ELF-1 (cell line): ENCODE measurements at places on chromosomes 1 and 21.

GRCh38 chr1:96236156-96236739 is 485.3 kb upstream of the PTBP2 start:
- no peak for DNase-seq

- DNase-seq: no peak
Observed at GRCh38 chr1:108211014-108211413, 10.9 kb upstream of the SLC25A24 start.

GRCh38 chr1:168082008-168082876 is 54.5 kb downstream of the GPR161 start:
- DNase-seq: peak; percentile 89

GRCh38 chr1:37177230-37177864 is 143.0 kb upstream of the GRIK3 start:
- peak; percentile 59 for DNase-seq

DNA sequence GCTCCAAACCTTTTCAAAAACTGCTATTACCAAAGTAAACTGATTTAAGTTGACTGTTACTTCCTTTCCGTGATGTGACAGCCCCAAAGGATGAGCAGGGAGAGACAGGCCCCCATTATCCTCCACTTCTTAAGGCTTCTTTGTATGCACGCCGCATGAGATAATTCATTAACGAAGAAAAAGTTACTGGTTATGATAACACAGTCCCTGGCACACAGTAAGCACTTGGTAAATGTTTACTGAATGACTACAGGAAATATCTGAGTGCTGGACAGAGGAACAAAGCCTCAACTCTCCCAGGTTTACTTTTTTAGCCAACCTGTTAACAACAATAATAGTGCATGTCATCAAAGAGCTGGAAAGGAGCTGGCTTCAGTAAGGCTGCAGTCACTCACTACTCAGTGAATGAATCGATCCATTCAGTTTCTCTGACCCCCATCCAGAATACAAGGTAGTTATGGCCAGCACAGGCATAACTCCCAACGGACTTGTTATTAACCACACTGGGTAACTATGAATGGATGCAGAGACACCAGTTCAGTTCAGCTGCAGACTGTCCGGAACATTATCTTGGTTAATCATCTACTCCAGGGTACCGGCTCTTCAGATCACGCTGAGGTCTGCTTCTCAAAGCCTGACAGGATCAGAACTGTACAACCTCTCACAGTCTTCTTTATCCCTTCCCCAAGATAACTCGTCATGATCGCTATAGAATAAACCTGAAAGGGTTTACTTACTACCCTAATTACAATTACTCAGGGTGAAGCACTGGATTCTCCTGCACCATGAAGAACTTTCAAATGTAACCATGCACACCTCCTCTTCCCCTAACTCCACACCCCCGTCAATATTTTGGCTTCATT is 58.3 kb downstream of the TGFBR3 start:
- no peak for DNase-seq

DNA sequence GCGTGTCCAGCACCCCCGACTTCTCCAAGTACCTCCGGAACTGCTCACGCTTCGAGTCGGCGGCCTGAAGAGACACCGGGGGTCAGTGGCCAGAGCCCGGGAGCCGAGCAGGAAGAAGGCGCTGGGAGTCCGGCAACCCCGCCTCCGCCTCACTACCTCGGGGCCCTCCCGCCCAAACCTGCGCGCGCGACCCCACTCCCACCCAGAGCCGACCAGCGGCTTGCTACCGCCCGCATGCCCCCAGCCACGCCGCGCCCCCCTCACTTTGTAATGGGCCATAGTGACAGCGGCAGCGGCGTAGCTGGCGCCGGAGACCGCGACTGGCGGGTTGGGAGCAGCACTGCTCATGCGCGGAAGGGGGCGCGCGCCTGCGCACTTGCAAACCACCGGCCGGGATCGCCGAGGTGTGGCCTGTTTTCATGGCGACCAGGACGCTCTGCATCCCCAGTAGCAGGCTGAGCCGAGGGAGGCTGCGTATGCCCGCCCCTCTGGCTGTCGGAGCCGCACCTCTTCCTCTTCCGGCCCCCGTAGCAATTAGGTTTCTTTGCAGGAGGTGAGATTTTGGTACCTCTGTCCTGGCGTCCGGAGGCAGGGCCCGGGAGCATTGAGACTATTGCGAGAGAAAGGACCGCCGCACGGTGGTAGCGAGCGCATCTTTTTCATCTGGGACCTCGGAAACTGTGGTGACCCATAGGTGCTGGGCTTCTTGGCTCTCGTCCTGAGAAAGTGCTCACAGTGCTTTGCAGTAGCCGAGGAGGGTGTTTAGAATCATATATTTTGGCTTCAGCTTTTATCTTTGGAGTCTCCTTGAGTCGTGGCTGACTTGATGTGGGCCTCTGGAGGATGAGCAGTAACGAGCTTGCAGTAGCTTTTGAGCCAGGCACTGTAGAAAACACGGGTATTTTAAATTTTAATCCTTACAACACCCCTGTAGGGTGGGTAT is at the start of gene MYCBP:
MYCBP (minus strand) TSS at position 322 of the 943 bp plus-strand sequence; CDS start at position 279, 43 bp downstream.
- peak; percentile 98 for DNase-seq

GRCh38 chr21:39503123-39503762 is 51.5 kb downstream of the SH3BGR start:
- DNase-seq: no peak

GRCh38 chr1:20597650-20598049 is 8.8 kb downstream of the CDA start:
- DNase-seq: no peak

DNA sequence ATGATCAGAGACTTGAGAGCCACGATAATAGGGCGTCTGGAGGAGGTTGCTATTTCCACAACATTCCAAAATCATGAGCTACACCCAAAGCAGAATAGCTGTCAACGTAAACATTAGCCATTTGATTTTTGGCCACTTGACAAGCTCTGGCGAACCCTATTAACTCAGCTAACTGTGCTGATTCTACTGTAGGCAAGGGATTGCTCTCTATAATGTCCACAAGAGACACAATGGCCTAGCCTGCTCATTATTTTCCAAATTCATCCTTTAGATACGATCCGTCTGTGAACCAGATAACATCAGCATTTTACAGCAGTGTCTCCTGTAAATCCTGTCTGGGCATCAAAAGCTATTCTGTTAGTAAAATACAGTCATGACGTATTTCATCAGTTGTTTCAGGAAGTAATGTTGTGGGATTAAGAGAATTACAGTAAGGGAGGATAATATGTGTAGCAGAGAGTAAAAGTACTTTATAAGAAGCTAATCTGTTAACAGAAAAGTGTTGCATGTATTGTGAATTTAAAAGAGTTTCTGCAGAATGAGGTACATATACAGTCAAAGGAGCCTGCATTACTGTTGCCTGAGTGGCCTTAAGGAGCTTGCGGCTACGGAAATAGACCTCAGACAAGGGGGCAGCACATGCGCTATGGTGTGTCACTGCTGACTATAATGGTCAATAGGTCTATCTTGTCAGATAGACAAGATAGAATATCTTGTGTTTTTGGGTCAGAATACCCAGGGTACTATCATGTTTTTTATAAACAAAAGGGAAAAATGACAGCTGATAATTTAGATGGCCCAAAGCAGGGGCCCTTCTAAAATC is 44.9 kb upstream of the TINAGL1 start:
- DNase-seq: no peak

DNA sequence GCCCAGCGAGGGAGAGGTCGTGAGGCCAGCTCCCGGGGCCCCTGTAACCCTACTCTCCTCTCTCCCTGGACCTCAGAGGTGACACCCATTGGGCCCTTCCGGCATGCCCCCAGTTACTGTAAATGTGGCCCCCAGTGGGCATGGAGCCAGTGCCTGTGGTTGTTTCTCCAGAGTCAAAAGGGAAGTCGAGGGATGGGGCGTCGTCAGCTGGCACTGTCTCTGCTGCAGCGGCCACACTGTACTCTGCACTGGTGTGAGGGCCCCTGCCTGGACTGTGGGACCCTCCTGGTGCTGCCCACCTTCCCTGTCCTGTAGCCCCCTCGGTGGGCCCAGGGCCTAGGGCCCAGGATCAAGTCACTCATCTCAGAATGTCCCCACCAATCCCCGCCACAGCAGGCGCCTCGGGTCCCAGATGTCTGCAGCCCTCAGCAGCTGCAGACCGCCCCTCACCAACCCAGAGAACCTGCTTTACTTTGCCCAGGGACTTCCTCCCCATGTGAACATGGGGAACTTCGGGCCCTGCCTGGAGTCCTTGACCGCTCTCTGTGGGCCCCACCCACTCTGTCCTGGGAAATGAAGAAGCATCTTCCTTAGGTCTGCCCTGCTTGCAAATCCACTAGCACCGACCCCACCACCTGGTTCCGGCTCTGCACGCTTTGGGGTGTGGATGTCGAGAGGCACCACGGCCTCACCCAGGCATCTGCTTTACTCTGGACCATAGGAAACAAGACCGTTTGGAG is 23.7 kb upstream of the TNFRSF1B start:
- no peak for DNase-seq

GRCh38 chr1:201653233-201653632 is 114.3 kb downstream of the NAV1 start:
- DNase-seq: no peak

DNA sequence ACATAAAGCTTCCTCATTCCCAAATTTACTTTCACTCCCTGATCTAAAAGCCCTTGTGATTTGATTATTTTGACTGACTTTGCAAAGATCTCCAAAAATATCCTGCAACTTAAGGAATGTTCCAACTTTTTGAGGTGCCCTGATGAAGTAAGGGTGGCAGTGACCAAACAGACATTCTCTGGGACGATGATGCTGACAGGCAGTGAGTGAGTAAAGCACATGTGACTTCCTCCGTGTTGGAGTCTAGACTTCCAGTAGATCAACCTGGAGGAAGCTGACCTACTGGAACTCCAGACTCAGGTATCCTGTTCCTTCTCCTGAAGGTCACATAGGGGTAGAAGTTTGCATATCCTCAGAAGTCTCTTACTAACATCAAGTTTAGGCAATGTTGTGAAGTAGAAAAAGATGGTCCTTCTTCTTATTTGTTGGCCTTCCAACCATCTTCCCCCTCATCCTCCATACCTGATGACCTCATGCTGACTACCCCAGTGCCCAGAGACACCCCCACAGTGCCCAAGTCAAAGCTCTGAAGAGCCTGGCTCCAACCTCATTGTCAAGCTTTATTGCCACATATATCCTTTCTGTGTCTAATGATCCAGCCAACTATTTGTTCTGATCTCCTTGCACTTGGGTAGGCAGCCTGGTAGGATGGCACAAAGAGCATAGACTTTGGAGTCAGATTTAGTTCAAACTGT is 16.0 kb downstream of the TNFSF4 start:
- DNase-seq: no peak

GRCh38 chr1:117613969-117614729 is 8.3 kb downstream of the TENT5C start:
- DNase-seq: no peak

- DNase-seq: no peak
Observed at GRCh38 chr1:166322470-166322869, 155.7 kb upstream of the FAM78B start.

GRCh38 chr1:155052439-155053395 is 1.6 kb downstream of the ADAM15 start:
- no peak for DNase-seq

DNA sequence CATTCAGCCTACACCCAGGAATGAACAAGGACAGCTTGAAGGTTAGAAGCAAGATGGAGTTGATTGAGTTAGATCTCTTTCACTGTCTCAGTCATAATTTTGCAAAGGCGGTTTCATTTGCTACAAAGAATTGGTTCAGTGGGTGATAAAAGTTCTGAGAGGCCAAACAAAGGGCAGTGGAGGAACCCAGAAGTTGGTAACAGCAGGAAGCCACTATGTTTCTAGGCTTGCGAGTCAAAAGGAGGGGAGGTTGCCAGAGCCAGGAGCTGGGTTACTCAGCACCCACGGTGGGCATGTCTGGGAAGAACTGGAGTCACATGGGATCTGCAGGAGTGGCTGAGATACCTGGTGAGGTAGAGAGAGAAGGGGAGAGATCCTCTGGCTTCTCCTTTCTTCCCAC is 64.2 kb upstream of the MRPS6 start:
- no peak for DNase-seq

DNA sequence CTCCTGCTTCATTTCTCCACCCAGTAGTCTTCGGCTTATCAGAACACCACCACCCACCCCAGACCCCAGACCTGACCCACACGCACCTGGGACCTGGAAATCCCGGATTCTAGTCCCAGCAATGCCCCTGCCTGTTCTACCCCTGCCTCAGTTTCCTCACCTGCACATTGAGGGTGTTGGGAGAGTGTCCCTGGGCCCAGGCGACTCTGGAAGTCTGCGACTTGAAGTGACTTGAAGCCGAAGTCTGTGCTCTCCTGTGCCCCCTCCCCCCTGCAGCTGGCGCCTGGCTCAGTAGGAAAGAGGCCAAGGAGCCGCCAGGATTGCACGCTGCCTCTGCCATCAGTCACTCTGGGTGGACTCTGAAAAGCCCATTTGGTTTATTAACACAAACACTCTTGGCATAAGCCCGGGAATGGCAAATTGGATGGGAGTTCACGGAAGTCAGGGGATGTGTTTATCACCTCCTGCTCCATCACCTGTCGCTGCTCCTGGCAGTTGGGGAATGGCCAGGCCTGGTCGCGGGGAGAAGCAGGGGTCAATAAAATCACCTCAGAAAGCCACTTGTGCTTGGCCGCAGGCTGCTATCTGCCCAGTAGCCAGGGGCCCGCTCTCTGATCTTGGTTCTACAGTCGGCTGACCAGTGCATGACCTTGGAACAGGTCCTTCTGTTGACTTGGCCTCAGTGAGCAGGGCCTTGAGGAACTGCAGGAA is 132.7 kb downstream of the ACTL8 start:
- DNase-seq: no peak

DNA sequence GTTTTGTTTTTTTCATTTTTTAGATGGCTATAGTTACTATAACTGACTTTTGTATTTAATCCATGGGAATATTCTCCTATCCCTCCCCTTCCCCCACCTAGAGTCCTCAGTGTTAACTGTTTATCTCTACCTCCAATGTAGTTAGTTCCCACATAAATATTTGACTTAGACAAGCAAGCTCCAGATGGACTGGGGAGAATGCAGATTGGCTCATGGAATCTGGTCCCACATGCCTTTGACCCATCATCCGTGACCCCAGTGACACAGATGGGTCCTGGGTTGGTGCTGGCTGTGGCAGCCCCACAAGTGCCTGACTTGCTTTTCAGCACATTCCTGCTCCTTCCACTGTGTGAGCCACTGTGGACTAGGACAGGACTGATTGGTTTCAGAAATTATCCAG is 41.8 kb downstream of the ATP2B4 start:
- no peak for DNase-seq

- DNase-seq: no peak
Observed at GRCh38 chr1:172733815-172734214, 74.9 kb downstream of the FASLG start.

- peak; percentile 89 for DNase-seq
Observed at GRCh38 chr1:116453906-116454305, 80.9 kb downstream of the ATP1A1 start.

DNA sequence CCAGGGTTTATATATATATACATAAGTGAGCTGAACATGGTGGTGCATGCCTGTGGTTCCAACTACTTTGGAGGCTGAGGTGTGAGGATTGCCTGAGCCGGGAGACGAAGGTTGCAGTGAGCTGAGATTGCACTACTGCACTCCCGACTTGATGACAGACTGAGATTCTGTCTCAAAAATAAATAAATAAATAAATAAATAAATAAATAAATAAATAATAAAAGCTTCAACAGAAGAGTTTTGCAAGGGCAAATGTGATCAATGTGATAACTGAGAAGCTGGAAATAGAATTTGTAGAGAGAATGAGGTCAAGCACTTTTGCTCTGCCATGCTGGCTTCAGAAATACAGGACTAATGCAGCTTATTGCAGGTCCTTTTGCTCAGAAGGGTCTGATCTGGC is 855.8 kb upstream of the PRMT6 start:
- DNase-seq: no peak

GRCh38 chr1:19068639-19069276 is 112.3 kb upstream of the IFFO2 start:
- DNase-seq: no peak
